GM23338 (cell line): ENCODE measurements at places on chromosomes 16 and 17. TPM values are rescaled to one million over a fixed set of nuclear protein-coding genes. Genes with fewer than 3 reads are reported as not detected.

GRCh38 chr16:23837553-23838308 is 1.9 kb downstream of the PRKCB start:
- DNase-seq, result peak; percentile 32
- H3K4me3 ChIP-seq, result peak overlapping the region; percentile 71; the same call in 1 of the 2 replicates
- no peaks in the 10 kb centered on the region for H3K36me3 ChIP-seq
- peaks cover 43% of the 10 kb centered on the region for H3K27me3 ChIP-seq

- no peaks in the 10 kb centered on the region for H3K27me3 ChIP-seq
- H3K36me3 ChIP-seq, result peaks cover 14% of the 10 kb centered on the region; the same call in 1 of the 2 replicates
- peak overlapping the region; percentile 83 for H3K27ac ChIP-seq
These were observed 39.7 kb downstream of the SLC7A5 start for GRCh38 chr16:87829622-87829980.

- peak; percentile 90 for DNase-seq
- H3K27ac ChIP-seq, result peak overlapping the region; percentile 98
- peak overlapping the region; percentile 84 for H3K4me3 ChIP-seq
- H3K4me1 ChIP-seq, result peaks cover 42% of the 10 kb centered on the region
- no peaks in the 10 kb centered on the region for H3K36me3 ChIP-seq
These were observed 1.7 kb upstream of the PGAP6 start for GRCh38 chr16:383326-384051.

- H3K4me3 ChIP-seq, result peak overlapping the region; percentile 26; the same call in 1 of the 2 replicates
- peak; percentile 64 for DNase-seq
- peak overlapping the region; percentile 100 for H3K27ac ChIP-seq
- H3K27me3 ChIP-seq, result no peaks in the 10 kb centered on the region
These were observed 21.1 kb downstream of the ARHGAP23 start for GRCh38 chr17:38449364-38449763.

- H3K27ac ChIP-seq, result no peak overlapping the region
- no peak for DNase-seq
- no peaks in the 10 kb centered on the region for H3K36me3 ChIP-seq
- H3K4me1 ChIP-seq, result no peaks in the 10 kb centered on the region
- no peaks in the 10 kb centered on the region for H3K27me3 ChIP-seq
These were observed 35.0 kb downstream of the DHRS7B start for GRCh38 chr17:21161498-21162393.

DNA sequence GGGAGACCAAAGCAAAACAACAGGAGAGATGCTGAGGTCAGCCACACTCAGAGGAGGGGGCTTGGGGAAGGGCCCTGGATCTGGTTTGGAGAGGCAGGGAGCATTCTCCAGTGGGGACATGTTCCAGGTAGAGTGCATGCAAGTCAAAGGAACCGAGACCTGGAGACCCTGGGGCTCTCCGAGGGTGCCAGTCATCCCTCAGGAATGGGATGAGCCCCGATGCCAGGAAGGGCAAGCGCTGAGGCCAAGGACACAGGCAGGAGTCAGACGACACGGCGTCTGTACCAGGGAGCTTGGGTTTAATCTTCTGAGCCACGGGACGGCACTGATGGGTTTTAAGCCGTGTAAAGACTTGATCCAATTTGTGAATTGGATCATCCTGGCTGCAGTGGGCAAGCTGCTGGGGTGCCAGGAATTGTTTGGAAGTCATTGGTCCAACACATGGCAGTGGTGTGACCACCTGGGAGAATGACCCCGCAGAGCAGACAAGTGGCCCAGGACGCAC is 32.9 kb upstream of the ANKRD40CL start:
- no peak overlapping the region for H3K27ac ChIP-seq
- DNase-seq, result no peak
- H3K36me3 ChIP-seq, result no peaks in the 10 kb centered on the region
- H3K27me3 ChIP-seq, result no peaks in the 10 kb centered on the region

- H3K4me1 ChIP-seq, result no peaks in the 10 kb centered on the region
- DNase-seq, result no peak
- no peak overlapping the region for H3K4me3 ChIP-seq
- H3K27ac ChIP-seq, result no peak overlapping the region
- no peaks in the 10 kb centered on the region for H3K36me3 ChIP-seq
- H3K27me3 ChIP-seq, result peaks cover 6% of the 10 kb centered on the region; the same call in 1 of the 2 replicates
These were observed 3.1 kb downstream of the ZNF843 start for GRCh38 chr16:31439519-31439918.

DNA sequence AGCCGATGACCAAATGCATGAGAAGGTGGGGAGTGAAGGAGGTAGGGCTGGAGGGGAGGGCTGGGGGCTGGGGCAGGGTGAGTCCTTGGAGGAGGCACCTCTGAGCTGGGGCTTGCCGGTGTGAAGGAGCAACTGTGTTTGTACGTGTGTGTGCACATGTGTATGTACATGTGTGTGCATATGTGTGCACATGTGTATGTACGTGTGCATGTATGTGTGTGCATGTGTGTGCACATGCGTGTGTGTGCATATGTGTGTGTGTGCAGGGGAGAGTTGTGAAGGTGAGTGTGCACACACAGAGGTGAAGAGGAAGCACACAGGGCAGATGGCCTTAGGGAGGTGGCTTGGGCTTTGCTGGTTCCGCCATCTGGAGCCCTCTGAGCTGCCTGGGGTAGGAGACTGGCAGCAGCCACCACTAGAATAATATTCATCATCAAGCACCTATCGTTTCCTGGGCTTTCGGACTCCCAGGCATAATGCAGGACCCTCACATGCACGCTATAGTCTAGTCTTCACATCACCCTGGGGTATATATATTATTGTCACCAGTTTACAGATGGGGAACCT is 120.9 kb upstream of the CDC42EP4 start:
- H3K27me3 ChIP-seq, result no peaks in the 10 kb centered on the region
- H3K27ac ChIP-seq, result no peak overlapping the region

DNA sequence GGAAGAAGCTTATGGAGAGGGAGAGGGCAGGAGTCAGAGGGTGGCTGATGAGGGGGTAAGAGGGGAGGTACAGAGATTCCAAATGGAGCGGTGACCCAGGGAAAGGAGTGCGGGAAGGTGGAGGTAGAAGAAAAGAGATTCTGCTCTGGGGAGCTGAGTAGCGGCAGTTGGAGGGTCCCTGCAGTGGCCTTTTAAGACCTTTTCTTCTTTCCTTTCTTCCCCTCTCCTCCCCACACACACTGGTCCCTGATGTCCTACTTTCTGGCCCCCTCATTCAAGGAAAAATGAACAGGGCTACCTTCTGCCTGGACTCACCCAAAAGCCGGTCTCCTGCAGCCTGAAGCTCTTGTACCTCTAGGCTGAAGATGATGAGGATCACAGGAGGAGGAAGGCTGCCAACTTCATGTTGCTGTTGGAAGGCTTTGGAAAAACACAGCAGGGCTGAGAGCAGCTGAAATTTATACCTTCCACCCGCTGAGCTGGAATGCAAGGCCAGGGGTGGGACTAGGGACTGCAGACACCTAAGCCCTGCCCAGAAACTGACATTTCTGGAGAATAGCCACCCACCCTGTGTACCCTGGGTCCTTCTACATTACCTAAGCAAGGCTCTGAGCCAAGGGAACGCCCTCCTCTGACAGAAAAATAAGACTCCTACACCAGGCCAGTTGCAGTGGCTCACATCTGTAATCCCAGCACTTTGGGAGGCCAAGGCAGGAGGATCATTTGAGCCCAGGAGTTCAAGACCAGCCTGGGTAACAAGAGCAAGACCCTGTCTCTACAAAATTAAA is 9.4 kb upstream of the HEATR6 start:
- no peaks in the 10 kb centered on the region for H3K27me3 ChIP-seq
- no peak overlapping the region for H3K27ac ChIP-seq

DNA sequence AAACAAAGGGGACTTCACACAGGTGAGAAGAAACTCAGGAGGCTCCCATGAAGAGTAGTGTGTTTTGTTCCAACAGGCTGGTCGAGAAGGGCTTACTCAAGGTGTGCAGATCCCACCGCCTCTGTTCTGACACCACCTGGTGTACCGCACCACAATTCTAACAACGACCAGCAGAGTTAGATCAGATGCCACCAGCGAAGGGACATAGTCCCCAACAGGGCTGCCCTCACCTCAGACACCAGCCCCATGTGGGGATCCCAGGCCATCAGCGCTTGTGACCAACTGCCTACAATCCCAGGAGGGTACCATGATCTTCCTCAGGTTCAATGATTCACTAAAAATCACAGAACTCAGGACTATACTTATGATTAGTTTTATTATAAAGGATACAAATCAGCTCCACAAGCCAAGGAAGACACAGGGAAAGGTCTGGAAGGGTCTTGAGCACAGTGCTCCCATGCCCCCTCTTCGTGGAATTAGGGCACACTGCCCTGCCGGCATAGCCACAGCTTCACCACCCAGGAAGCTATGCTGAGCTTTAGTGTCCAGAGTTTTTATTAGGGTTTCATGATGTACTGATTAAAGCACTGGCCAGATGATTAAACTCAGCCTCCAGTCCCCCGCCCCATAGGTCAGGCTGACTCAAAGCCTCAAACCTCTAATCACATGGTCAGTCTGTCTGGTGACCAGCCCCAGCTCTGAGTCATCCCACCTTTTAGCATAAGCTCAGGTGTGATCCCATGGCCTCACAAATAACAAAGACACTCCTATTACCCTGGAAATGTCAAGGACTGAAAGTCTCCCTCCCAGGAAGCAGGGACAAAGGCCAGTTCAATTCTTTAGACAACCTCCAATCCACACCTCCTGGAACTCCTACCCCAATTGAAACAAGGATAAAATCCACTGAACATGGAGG is 26.0 kb downstream of the TRIM25 start:
- H3K4me1 ChIP-seq, result peaks cover 8% of the 10 kb centered on the region
- peaks cover 15% of the 10 kb centered on the region for H3K36me3 ChIP-seq
- no peaks in the 10 kb centered on the region for H3K27me3 ChIP-seq
- DNase-seq, result no peak
- no peak overlapping the region for H3K27ac ChIP-seq
- no peak overlapping the region for H3K4me3 ChIP-seq

DNA sequence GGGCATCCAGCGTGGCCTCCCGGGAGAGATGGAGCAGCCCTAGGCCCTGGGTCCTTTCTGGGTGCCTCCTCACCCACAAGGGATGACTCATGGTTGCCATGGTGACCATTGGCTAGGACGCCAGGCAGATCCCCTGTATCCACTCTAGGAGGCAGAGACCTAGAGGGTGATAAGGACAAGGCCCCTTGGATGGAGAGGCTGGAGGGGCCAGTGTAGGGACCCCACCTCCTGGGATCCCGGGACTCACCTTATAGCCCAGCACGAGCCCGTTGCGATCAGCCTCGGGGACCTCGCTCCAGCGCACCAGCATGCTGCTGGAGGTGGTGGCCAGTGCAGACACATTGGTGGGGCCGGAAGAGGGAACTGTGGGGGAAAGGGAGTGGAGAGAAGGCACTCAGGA is 82.2 kb upstream of the CDC42EP4 start:
- no peaks in the 10 kb centered on the region for H3K36me3 ChIP-seq
- H3K27ac ChIP-seq, result no peak overlapping the region
- no peaks in the 10 kb centered on the region for H3K27me3 ChIP-seq
- DNase-seq, result peak; percentile 45
- H3K4me3 ChIP-seq, result no peak overlapping the region
- no peaks in the 10 kb centered on the region for H3K4me1 ChIP-seq

DNA sequence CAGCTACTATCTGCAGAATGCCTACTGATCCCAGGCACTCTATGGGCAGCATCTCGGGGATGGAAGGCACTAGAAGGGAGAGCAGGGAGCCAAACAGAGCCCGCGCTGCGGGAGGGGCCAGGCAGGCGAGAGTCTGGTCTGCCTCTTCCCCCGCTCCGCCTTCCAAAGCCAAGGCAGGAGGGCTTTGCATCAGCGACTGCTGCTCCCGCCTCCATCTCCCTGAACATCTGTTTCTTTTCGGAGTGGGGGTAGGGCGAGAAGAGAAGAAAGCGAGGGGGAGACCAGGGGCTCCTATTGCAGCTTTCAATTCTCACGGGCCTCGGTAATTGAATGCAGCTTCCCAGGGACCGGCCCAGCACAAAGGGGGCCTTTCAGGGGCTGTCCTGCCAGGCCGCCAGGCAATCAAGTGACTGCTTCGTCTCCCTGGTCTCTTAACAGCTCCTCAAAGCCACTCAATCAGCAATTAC is 31.4 kb upstream of the CDC42EP4 start:
- H3K36me3 ChIP-seq, result no peaks in the 10 kb centered on the region
- peak overlapping the region; percentile 94 for H3K27ac ChIP-seq
- DNase-seq, result peak; percentile 89
- peaks cover 35% of the 10 kb centered on the region for H3K4me1 ChIP-seq
- peak overlapping the region; percentile 31 for H3K4me3 ChIP-seq

TMEM11 gene
- total RNA-seq, result 38.5 and 40.0 TPM in 2 replicates

C16orf78 gene
- not detected in 2 replicates for total RNA-seq

PHOSPHO1 gene
- total RNA-seq, result 2.2 and 2.4 TPM in 2 replicates
